Foreskin keratinocyte (primary cell): ENCODE measurements at places on chromosomes 1 and 21. TPM values are rescaled to one million over a fixed set of nuclear protein-coding genes. Genes with fewer than 3 reads are reported as not detected.

DNA sequence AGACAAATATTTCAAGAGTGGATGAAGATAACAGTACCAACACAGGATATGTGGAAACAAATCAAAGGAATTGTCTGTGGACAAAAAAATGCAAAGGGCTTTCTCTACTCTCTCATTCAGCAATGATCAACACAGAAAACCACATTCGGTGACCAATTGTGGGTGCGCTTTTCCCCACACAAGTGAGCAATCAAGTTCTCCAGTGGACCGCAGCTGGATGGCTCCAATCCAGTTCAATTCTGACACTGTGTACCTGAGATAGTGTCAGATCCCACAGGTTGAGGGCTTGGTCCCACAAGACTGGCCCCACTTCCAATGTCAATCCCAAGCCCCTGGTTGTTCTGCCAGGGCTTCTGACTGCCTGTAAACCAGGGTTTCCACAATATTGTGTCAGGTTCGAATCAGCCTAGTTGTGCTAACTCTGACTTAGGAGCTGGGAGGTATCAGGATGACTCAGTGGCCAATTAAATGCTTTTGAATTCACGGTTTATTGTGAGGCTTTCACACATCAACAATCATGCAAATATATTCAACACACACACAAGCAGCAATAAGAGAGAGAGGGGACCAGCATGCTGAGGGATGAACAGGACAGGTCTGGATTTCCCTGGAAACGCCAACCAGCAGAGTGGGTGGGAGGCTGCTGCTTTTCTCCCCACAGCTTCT, 87.0 kb upstream of the BTG3 start:
- no peak for DNase-seq

- no peak for DNase-seq
These were observed 58.1 kb upstream of the SIM2 start for GRCh38 chr21:36640721-36641244.

DNA sequence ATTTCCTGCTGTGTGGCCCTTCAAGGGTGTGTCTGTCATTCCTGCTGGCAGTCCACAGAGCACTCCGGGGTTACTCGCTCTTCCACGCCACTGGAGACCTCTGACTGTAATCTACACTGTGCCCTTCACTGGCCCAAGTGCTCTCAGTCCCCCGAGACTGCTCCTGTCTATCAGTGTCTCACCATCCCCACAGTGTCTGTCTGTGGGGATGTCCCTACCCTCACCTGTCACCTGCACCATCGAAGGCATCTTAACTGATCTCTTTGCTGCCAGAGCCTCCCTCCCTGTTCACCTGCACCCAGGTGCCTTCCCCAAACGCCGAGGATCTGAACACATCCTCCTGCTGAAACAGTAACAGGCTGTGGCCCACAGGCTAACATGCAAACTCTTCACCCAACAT, 136.7 kb downstream of the MATN1 start:
- no peak for DNase-seq

DNA sequence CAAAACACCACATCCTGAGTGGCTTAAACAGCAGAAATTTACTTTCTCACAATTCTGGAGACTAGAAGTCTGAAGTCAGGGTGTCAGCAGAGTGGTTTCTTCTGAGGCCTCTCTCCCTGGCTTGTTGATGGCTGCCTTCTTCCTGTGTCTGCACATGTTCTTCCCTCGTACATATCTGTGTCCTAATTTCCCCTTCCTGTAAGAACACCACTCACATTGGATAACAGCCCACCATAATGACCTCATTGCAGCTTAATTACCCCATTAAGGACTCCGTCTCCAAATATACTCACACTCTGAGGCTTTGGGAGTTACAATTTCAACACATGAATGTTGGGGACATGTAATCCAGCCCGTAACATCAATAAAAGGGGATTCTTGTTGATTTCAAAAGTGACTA, 23.4 kb downstream of the C8A start:
- no peak for DNase-seq

Gene WDR64
- not detected in 2 replicates for total RNA-seq

Gene MIB2
- 51.8 and 57.3 TPM in 2 replicates for total RNA-seq

Gene NDC1
- total RNA-seq = 34.4 and 40.0 TPM in 2 replicates

Gene MARK1
- 13.4 and 16.2 TPM in 2 replicates for total RNA-seq

Gene MIA3
- total RNA-seq = 42.5 and 44.1 TPM in 2 replicates

Gene NKAIN1
- total RNA-seq = not detected in 2 replicates
